Osteoblast (primary cell): ENCODE measurements at places on chromosomes 13 and 19. TPM values are rescaled to one million over a fixed set of nuclear protein-coding genes. Genes with fewer than 3 reads are reported as not detected.

- no peak for DNase-seq
Observed at GRCh38 chr19:29789007-29789406, 22.8 kb upstream of the CCNE1 start.

MEIOSIN gene
- not detected in 2 replicates for total RNA-seq

OR7A5 gene
- not detected in 2 replicates for total RNA-seq

DNA sequence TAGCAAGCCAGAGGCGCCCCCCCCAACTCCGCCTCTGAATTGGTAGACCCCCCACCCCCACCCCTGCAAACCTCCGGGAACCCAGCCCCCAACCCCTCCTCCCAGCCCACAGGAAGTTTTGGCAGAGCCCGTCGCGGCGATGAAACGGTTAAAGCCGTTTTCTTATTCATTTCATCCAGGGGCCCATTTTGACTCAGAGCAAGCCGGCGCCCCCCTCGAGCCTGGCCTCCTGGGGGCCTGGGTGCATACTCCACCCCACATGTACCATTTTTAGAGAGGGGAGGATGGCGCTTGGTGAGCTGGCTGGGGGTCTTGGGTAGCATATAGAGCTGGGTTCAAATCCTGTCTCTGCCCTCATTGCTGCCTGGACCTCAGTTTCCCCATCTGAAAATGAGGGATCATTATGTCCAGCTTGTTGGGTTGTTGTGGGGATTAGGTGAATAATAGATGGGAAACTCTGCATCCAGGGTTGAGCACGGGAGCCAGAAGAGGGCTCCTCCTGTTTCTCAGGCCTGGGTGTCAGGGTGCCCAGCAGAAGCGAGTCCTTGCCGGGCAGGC, 7.9 kb upstream of the JUNB start:
- peak; percentile 86 for DNase-seq

STK24 gene
- total RNA-seq = 82.2 and 83.4 TPM in 2 replicates

DNA sequence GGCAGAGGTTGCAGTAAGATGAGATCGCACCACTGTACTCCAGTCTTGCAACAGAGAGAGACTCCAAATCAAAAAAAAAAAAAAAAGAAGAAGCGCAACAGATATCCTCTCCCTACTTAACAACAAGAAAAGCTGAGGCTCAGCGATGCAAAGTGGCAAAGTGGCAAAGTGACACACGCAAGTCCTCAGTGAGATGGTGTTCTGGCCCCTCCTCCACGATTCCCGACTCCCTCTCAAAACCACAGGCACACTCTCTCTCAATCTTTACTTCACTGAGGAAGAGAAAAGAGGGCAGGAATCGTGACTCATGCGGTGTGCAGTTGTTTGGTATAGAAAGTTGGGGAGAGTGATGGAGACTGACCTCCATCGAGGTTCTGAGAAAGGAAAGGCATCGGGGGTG, 12.6 kb downstream of the FFAR2 start:
- no peak for DNase-seq

DNA sequence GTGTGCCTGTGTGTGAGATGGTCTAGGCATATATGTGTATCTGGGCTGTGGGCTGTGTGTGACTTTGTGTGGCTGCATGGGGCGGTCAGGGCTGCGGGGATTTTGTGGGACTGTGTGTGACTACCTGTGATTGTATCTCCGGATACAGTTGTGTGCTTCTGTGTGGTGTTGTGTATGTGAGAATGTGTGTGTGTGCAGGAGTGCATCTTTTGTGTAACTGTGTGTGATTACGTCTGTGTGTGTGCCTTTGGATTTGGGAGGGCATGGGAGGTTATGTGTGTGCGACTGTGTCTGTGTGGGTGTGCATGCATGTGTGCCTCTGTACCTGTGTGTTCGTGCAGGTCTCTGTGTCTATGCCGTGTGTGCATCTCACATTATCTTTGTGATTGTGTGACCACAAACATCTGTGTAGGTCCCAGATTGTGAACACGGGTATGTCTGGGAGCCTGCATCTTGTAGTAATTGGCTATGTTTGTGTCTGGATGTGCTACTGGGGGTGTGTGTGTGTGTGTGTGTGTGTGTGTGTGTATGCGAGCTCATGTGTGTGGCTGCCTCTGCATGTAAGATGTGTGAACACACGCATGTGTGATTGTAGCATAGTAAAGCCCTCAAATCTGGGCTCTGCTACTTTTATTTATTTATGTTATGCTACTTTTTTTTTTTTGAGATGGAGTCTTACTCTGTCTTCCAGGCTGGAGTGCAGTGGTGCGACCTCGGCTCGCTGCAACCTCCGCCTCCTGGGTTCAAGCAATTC, 7.6 kb downstream of the EHD2 start:
- DNase-seq = peak; percentile 43

DNA sequence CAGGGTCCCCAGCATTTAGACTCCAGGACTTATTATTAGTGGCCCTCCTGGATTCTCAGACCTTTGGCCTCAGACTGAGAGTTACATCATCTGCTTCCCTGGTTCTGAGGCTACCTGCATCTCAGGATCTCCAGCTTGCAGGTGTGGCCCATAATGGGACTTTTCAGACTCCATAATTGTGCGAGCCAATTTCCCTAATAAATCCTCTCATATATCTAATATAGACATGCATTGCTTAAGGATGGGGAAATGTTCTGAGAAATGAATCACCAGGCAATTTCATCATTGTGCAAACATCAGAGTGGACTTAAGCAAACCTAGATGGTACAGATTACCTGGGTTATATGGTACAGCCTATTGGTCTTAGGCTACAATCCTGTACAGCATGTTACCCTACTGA, 116.5 kb upstream of the FBXL3 start:
- DNase-seq = no peak

DNA sequence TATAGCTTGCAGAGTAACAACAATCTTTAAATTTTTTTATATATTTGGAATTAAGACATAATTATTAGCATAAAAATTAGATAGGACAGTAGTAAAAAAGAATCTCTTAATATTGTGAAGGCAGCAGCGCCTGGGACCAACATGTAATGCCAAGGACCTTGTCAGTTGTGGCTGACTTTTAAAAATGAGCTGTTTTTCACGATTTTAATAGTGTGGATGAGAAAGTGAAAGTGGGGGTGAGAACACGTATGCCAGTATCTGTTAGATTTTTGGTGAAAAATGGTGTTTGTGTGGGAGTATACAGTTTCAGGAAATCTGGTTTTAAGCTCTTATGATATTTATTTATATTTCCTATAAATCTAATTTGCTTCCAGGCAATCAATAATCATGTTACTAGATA, 125.2 kb downstream of the LMO7 start:
- no peak for DNase-seq

- DNase-seq = no peak
Observed at GRCh38 chr13:111665691-111666095, 345.3 kb downstream of the TEX29 start.

- DNase-seq = peak; percentile 78
Observed at GRCh38 chr19:18514800-18515682, 6.8 kb downstream of the ELL start.

DNA sequence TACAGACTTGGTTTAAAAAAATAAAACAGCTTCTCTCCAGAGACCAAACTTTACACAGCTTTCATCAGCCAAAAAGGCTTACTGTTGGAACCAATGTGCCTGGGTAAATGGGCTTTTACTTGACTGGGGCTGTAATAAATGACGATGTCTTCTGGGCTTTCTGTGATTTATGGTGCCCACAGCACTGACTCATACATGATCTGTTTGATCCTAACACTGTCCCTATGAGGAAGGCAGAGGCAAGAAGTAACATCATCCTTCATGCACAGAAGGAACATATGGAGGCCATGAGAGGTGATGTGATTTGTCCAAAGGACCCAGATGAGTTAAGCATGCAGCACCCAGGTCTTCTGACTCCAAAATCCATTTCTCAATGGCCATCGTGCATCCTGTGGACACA, 77.4 kb downstream of the DOCK9 start:
- DNase-seq = no peak

DNA sequence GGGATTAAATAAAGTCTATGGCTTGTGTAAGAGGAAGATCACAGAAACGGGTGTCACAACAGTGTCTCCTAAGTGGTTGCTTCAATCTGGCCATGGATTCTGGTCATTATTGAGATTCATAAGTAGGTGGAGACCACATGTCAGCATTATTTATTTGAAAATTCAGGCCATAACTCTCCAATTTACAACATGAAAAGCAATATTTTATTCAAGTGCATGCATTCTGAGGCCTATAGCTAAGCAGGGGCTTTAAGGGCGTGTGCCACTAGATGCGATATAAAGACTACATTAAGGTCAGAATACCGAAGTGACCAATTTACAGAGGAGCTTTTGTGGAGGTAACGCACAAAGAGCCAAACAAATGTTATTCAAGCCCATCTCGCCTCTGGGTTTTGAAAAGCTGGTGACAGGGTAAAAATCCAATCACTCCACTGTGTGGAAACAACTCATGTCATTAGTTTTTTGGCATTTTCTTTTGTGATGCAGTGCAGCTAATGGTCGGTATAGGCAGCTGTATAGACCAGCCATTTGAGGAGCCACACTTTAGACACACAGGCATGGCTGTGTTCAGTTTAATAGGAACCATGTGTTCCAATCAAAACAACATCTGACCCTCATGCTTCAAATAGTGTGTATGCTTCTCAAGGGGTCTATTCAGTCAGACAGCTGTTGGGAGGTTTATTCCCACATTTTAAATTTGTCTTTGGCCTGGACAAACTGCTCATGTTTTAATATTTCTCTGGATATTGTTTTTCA, 123.7 kb downstream of the KL start:
- no peak for DNase-seq

DNA sequence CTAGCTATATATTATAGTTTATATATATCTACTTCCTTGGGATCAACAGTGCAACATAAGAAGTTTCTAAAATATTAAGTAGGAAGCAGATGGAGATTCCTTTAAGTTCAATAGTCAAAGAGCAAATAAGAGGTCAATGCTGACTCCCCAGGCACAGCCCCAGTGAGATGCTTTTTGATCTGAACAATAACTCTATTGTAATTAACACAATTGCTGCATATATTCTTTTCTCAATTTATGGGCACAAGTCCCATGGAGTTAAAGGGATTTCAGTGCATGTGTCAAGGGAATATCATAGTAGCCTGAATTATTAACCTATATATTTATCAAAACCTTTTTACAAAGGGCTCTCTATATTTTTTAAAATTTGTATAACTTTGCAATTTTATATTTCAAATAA, 180.8 kb downstream of the SPRY2 start:
- DNase-seq = no peak
